ENCODE measurements at places on chromosomes 1 and 21. TPM values are rescaled to one million over a fixed set of nuclear protein-coding genes. Genes with fewer than 3 reads are reported as not detected.

DNA sequence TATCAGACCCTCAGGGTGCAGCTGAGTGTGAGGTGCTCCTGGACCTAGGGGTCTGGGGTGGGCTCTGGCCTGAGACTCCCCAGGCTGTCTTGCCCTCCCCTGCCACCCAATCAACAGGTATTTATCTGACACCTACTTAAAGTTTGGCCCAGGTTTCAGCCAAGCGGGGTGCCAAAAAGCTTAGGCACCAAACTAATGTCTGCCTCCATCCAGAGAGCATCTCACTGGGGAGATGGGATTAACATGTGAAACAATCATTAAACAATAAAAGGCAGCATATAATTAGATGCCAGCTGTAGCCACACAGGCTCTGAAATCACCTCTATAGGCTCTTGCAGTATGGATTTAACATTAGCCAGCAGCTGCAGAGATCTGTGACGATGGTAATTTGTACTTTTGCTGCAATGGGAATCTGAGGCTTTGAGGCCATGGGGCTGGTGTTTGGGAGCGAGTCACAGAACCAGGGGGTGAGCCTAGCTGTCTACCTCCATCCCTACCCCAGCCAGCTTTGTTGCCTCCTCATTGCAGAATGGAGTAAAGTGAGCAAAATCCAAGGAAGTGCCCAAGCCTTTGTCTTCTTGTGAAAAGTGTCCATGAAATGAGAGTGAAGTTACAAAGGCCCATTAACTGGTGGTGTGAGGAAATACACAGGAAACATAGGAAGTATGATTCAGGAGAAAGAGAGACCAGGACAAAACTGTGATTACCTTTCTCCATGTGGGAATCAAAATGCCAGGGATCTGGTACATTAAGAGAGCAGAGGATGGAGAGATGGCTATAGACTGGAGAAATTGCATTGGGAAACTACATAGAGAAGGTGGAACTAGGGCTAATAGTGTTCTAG, 36.1 kb downstream of the EIF2D start:
- DNase-seq: no peak

The A3GALT2 gene
- not detected for total RNA-seq

The FOXO6 gene
- 1.7 TPM for total RNA-seq

The GPR25 gene
- 5.9 TPM for total RNA-seq
